ENCODE measurements at places on chromosomes 1 and 21.

- DNase-seq, result no peak
Measured at GRCh38 chr1:38671221-38671620, 188.4 kb downstream of the RRAGC start.

DNA sequence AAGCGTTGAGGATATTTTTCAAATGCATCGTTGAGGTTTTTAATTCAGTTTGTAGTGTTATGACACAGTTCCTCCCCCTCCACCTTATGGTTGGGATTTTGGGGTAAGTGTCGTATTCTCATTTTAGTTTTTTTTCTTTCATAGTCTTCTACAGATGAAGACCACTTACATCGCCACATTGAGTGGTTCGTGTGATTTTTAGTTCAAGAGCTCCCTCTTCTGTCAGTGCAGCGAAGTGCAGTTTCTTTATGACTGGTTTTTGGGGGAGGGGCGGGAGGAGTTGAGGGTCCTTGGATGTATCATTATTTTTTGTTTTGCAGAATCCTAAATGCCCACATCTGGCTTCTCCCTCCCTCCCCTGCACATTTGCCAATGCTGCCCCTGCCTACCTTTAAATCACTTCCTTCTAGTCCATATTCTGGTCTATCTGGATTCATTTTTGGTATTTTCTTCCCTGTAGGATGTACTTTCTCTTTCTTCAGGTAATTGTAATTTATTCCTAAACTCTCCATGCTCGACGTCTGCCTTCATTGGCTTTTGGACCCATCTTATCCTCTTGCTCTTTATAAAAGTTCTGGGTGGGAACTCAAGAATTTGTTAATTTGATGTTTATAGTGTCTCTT, 433.1 kb downstream of the CAMTA1 start:
- no peak for DNase-seq

GRCh38 chr1:3125546-3126368, 56.8 kb downstream of the PRDM16 start:
- DNase-seq, result no peak

- DNase-seq, result no peak
Measured at GRCh38 chr21:36908260-36908908, 58.1 kb downstream of the HLCS start.

DNA sequence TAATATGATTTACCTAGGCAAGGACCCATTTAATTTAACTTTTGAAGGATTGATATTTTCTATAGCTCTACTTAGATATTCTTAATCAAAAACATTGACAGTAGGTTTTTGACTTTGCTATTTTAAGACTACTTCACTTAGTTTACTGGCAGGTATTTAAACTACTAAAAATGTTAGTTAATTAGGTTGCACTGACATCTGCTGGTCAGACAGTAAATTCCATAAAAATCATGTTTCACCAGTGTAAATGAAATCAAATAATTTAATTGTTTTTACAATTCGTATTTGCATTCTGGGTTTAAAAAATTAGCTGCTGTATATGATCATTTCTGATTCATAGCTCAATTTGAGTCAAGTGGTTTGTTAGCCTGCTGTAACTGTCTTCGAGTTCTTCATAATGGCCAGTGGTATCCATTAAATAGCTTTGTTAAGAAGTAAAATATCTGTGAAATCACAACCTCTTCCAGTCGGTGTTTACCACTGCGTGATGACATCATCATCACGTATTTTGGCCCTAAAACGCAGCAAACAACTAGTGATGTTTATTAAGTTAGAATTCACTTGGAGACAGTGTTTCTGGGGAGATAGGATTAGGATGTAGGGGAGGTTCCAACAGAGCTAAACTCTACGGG, 26.2 kb downstream of the EXTL2 start:
- no peak for DNase-seq

DNA sequence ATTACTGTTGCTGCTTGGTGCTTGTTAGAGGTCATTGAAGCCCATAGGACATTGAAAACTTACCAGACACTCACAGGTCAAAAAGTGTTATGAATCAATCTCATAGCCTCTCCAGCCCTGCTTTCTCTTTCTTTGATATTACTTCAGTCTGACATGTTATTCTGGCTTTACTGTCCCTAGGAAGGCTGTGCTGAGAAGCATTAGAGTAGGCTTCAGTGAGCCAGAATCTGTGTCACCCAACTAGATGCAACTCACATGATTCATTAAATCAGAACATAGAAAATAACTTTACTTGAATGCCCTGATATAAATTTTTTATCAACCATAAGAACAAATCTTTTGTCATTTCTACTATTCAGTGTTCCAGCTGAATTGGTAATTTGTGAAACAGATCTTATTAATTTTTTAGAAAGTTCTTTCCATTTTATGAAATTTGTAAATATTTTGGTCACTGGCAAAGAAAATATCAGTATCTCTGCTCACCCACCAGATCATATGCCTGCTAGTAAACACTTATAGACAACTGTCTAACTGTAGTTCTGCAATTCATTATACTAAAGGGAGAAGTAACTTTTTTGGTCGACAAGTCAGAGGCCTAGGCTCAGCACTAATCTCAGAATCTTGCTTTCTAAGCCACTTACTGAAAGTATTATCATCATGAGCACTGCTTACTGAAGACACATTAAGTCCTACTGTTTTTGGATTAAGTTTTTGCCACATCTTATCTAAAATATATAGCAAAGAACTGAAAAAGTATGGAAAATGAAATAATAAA, 48.2 kb downstream of the RPAP2 start:
- no peak for DNase-seq

DNA sequence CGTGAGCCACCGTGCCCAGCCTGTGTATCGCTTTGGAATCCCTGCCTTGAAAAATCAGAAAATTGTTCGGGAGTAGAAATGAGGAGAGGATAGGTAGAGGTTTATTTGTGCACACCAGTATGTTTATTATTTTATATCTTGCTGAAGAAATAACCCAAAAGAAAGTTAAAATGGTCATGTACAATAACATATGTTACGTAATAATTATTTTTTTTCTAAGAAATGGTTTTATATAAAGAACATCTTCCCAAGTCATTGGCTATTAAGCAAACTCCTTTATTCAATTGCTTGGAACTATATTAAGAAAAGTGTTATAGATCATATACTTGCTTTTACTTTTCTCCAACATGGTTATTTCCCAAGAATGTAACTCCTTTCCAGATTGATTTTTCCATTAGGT, 171.8 kb downstream of the PHTF1 start:
- DNase-seq, result no peak

GRCh38 chr21:18772897-18773296, 369.3 kb upstream of the TMPRSS15 start:
- DNase-seq, result no peak

DNA sequence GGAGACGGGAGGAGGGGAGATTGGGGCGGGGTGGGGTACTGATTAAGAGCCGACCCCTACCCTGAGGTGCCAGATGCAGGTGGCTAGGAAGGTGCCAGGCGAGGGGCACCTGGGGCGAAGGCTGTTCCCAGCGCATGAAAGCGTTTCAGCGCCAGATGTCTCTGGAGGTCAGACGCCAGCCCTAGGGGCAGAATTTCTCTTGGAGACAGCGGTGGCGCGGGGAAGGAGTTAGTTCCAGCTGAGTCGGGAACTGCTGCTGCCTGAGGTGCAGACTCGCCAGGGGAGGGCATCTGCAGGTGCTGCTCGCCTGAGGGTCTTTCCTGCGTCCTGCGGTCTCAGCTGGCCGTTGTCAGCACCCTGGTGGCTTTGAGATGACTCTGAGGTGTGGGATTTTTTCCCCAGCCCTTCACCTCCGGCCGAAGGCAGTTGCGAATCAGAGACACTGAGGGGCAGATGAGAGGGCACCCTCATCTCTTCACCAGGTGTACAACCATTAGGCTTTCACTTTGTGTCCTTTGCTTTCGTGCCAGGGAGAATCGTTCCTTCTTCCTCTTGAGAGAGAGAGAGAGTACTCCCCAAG, 539 bp downstream of the CGN start:
- DNase-seq, result no peak

DNA sequence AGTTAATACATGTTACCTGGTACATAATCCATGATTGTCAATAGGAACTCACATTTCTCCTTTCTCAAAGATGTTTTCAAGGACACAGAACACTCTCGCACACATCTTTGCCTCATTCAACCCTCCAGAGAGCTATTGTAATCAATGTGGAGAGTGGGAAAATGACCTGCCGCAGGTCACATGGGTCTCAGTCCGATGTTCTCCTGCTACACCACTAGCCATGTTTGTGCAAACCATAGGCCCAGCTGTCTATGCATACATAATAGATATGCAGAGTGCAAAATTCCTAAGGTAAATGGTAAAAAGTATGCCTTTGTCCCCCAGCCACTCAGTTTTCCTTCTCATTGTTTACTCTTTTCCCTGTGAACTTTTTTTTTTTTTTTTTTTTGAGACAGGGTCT, 89.2 kb downstream of the ADSS2 start:
- no peak for DNase-seq

DNA sequence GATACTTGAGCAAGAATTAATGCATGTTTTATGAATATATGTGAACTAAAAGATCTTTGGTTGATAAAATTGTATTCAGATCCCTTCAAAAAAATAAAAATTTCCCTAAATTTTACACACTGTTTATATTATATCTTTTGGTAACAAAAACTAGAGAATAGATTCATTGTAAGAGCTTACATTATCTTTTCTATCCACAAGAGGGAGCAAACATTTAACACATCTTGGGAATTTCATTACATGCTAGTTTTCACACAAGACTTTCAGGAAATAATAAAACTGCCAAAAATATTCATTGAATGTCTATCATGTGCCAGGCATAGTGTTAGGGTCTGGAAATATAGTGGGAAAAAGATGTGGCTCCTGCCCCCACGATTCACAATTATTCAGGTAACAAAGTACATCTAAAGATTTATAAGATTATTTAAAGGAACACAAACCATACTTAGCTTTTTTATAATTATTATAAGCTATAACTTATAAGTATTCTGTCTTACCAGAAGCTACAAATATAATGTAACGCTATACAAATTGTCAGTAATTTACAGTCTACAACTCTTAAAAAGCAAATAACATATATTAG, 30.6 kb downstream of the FAF1 start:
- no peak for DNase-seq

DNA sequence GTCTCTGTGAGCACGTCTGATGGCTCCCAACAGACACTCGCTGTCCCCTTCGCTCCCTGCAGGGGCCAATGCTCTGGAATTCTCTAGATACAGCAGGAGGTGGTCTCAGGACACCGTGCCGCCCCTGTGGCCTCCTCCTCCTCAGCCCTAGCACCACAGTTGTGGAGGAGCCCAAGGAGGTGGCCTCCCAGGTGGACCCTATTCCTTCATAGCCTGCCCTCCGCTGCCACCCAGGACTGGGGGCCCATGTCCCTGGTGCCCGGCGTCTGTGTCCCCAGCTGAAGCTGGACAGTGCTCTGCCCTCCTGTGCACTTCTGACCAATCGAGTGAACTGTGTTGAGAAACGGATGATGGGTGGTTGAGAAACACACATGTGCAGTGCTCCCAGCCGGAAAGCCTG, 149.8 kb upstream of the ARHGEF16 start:
- no peak for DNase-seq

GRCh38 chr1:203601716-203602309, 24.8 kb upstream of the ATP2B4 start:
- no peak for DNase-seq

DNA sequence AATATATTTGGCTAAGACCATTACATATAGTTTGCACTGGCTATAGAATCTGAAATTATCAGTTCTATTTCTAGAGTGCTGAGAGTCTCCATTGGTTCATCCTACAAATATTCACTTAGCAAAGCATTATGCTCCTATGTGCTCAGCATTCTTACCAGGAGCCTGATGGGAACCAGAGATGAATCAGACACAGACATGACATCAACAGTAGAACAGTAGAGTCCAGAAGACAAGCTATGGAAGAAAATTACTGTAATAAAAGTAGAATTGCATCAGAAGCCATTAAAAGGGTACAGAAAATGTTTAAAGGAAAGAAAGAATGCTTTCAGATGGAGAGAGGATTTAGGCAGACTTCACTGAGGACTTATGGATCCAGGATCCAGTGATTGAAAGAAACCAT, 271.7 kb upstream of the SNX7 start:
- DNase-seq, result no peak

GRCh38 chr1:92483610-92484471, 2.9 kb downstream of the GFI1 start:
- no peak for DNase-seq

- no peak for DNase-seq
Measured at GRCh38 chr1:27622828-27623227, 12.2 kb downstream of the FGR start.

DNA sequence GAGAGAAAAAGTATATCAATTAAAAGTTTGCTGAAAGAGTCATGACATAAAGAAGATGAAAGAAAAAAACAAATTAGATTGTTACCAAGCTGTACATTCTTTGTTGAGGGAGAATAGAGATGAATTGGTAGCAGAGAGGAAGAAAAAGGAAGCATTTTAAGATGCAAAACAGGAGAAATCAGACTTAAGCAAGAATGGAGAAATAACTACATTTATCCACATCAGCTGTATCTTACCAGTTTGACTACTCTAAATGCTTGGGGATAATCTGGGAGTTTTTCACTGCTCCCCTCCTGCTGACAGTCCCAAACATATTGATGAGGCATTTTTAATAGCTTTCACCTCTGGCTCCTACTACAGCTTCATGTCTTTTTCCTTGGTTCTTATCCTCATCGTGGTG, 16.8 kb upstream of the PTPRC start:
- DNase-seq, result no peak

DNA sequence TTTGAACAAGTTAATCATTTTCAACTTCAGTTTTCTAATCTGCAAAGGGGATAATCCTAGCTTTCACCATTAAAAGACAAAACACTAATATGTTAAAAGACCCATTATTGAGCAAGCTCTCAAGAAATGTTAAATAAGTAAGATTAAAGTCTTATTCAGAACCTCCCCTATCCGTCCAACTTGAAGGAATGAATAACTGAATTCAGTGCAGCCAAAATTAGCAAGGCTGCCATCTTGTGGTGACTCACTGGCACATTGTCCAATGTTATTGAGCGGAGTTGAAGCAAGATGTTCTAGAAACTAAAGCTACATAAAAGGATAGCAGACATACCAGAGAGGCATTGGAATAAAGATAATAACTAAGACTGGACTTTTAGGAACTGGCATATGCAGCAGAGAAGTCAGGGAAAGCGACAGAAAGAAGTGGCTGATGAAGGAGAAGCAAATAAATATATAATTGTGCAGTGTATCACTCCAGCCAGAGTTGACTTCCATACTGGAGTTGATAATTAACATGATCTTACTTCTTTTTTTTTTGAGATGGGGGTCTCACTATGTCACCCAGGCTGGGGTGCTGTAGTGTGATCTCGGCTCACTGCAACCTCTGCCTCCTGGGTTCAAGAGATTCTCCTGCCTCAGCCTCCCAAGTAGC, 8.2 kb upstream of the CAP1 start:
- DNase-seq, result no peak

Data from omental fat pad (tissue), 4 donors.